Vein endothelial cell (primary cell): ENCODE measurements at places on chromosomes 7 and 10. TPM values are rescaled to one million over a fixed set of nuclear protein-coding genes. Genes with fewer than 3 reads are reported as not detected.

The CALCR gene
- not detected in 2 replicates for total RNA-seq

The FAM25G gene
- not detected in 2 replicates for total RNA-seq

The ASB13 gene
- 7.8 and 8.8 TPM in 2 replicates for total RNA-seq

The CHST15 gene
- total RNA-seq, result 71.8 and 88.5 TPM in 2 replicates
